Smooth muscle cell of bladder (primary cell): ENCODE measurements at places on chromosomes 7 and 10. TPM values are rescaled to one million over a fixed set of nuclear protein-coding genes. Genes with fewer than 3 reads are reported as not detected.

ZP3 gene
- 2.1 and 3.5 TPM in 2 replicates for total RNA-seq

DKK1 gene
- 71.7 and 165 TPM in 2 replicates for total RNA-seq

OPTN gene
- total RNA-seq = 95.1 and 116 TPM in 2 replicates

ST8SIA6 gene
- not detected in 2 replicates for total RNA-seq

UBTD1 gene
- 16.4 and 21.3 TPM in 2 replicates for total RNA-seq
